Stimulated activated CD8-positive, alpha-beta memory T cell treated with anti-CD3 and anti-CD28 coated beads, Interleukin-7, amount 100 ng/mL, for 4 hours (primary cell): ENCODE measurements at places on chromosomes 16 and 17.

- DNase-seq = no peak
These were observed 156.3 kb upstream of the ZKSCAN2 start for GRCh38 chr16:25413975-25414374.

GRCh38 chr17:2814049-2814448 is 17.8 kb downstream of the RAP1GAP2 start:
- DNase-seq = no peak

DNA sequence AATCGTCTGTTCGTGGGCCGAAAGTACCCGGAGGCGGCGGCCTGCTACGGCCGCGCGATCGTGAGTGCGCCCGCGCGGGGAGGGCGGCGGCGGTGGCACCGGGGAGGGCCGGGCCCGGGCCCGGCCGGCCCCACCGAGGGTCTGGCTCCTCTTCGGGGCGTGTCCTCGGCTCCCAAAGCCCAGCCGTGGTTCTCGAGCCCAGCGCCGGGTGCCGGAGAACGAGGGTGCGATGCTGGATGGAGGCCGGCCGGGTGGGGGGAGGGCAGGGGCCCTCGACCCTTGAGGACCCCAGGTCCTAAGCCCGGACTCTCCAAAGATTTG is 375 bp downstream of the STUB1 start:
- no peak for DNase-seq

GRCh38 chr16:10729104-10730048 is 14.3 kb upstream of the NUBP1 start:
- no peak for DNase-seq

DNA sequence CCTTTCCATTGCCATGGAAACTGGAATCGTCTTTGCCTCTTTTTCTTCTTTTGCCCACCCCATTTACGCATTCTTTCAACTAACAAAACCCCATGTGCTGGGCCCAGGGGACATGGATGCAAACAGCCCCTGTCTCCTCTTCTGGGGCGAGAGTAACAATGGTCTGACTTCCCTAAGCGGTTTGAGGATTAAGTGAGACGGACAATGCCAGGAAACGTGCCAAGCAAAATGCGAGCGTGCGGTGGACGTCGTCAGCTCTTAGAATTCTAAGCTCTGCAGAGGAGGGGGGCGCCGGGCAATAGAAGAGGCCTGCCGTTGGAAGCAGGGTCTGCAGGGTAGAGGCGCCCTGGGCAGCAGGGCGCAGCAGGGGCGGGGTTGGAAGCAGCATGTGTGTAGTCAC is 42.4 kb upstream of the JPH3 start:
- no peak for DNase-seq

DNA sequence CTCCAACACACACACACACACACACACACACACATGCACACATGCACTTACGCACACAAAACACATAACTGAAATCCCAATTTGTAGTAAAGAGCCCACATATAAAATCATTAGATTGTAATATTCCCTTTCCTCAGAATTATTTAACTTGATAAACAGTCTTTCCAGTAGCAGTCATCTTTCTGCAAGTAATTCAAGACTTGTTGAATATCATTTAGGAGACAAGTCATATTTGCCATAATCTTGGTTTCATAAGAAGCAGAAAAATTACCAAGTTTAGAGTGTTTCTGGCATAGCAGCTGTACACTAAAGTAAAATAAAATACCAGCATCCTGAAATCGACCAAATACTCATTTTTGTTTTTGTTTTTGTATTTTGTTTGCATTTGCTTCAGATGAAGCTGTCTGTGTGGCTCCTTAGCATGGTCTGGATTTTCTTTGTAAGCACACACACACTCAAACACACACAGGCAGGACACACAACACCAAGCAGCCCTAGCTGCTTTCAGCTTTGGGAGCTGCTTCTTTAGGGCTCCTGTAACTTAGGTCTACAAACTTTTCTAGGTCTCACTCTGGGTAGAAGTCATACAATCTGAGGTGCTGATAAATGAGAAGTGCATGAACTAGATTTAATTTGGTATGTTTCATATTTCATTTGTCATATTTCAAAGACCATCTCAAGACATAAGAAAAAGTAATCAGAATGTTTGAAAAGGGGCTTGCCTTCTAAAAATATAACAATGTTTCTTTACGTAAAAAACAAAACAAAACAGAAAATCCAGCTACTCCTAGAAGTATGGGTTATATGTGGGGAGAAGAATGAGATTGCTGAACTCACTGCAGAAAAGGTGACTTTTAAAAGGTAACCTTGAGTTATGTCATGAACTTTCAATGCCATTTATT is 3.0 kb downstream of the SALL1 start:
- no peak for DNase-seq

GRCh38 chr17:81096741-81097133 is 61.8 kb downstream of the BAIAP2 start:
- no peak for DNase-seq

- no peak for DNase-seq
These were observed 7.8 kb upstream of the KRT19 start for GRCh38 chr17:41535764-41536481.

DNA sequence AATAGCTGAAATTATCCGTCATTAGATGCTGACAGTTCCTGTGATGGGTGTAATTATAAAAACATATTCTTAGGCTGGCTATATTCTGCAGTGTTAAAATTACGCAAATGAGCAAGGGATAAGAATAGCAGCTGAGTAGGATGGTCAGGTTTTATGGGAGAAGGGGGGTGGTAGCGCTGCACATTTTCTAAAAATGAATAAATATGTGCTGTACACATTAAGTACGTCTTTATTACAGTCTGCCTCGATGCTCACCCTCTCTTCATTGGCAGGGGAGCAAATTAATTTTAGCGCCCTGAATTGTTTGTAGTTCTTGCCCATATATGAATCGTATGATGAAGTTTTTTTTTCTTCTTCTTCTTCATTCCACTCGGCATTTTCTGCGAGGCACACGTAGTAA is 244.2 kb downstream of the SNX29 start:
- no peak for DNase-seq

- DNase-seq = no peak
These were observed 434.6 kb upstream of the MON1B start for GRCh38 chr16:76756423-76756822.

- DNase-seq = no peak
These were observed 101.2 kb downstream of the YPEL2 start for GRCh38 chr17:59432657-59433056.
